ENCODE measurements at places on chromosomes 11 and 22. TPM values are rescaled to one million over a fixed set of nuclear protein-coding genes. Genes with fewer than 3 reads are reported as not detected.

RASD2 gene
- total RNA-seq = 1.3 TPM

LINC01488 gene
- not detected for total RNA-seq

CYP2D6 gene
- total RNA-seq = 0.31 TPM

MMP1 gene
- 0.87 TPM for total RNA-seq

MUC2 gene
- total RNA-seq = 0.17 TPM

MMP12 gene
- 0.07 TPM for total RNA-seq

TUB gene
- total RNA-seq = 8.9 TPM
